T1000 (cell line): ENCODE measurements at places on chromosomes 5 and 9.

DNA sequence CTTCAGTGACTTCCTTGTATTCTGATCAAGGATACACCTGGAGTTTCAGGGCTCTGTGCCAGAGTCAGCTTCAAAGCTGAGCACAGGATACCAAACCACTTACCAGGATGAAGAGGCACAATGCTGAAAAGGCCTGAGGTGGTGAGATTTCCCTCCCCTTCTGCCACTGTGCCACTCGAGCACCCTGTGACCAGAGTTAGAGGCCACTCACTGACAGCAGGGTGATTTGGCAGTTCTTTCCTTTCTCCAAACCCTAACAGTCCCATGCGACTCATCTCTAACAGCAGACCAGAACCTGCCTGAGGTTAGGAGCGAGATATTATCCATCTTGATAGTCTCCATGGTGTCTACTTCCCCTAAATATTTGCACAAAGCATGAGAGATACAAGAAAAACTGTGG is 1.8 kb downstream of the PLGRKT start:
- no peak for DNase-seq

- DNase-seq, result no peak
Observed at GRCh38 chr5:54443270-54443669, 12.2 kb upstream of the HSPB3 start.

- DNase-seq, result no peak
Observed at GRCh38 chr9:88084357-88085183, 53.7 kb downstream of the SPATA31C2 start.

GRCh38 chr9:36858805-36859375 is 175.2 kb downstream of the PAX5 start:
- DNase-seq, result no peak

GRCh38 chr9:127455324-127455992 is 4.1 kb downstream of the LRSAM1 start:
- no peak for DNase-seq

DNA sequence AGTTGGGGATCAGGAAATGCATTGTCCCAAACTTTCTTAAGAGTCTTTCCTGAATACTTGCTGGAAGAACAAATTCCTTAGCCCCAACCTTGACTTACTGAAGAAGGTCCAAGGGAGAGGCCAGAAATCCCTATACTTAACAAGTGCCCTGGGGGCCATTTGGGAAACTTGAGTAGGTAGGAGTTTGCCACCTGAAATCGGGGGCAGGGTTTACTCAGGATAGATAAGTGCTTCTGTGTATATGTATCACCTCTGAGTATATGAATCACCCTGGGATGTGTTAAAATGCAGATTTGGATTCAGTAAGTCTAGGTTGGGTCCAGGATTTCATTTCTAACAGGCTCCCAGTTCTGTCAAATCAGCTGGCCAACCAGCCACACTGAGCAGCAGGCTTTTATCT is 47.9 kb upstream of the MYO10 start:
- no peak for DNase-seq

- DNase-seq, result no peak
Observed at GRCh38 chr5:63495225-63495624, 467.0 kb downstream of the HTR1A start.

DNA sequence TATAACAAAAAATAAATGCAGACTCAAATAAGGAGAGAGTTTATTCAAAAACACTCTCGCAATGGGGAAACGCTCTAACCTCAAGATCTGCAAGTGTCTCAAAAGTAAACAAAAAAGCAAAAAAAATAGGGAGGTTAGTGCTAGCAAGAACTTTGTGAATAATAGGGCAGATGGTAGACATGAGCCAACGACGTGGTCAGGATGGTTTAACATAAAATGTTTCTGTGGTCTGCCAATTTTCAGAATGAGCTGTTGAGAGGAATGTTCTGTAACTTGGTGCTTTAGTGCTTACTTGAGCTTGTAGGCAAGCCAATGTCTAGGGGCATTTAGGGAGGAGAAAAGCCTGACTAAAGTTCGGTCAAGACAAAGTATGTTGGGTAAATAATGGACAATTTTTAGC is 1813.9 kb upstream of the CDH6 start:
- DNase-seq, result no peak

GRCh38 chr5:147691130-147691529 is 91.4 kb downstream of the JAKMIP2 start:
- no peak for DNase-seq

GRCh38 chr9:26243726-26244125 is 565.5 kb upstream of the TUSC1 start:
- DNase-seq, result no peak

- DNase-seq, result no peak
Observed at GRCh38 chr9:79616013-79616412, 44.2 kb downstream of the TLE4 start.

DNA sequence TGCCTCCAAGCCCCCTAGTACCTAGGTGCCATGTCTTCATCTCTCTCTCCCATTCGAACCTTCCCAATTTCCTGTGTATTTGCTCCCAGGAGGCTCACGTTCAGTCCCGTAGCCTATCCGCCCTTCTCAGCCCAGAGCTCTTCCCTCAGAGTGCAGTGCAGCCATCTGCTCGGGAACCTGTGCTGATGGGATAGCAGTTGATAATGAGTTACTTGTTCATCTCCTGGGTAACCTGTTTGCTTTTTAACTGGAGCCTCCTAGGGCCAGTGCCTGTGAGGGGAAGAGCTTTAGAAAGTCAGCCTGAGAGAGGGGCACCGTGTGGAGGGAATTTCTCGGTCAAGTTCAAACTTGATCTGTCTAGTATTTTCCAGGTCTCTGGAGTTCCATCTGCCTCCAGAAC is 229.8 kb upstream of the IL12B start:
- DNase-seq, result no peak

DNA sequence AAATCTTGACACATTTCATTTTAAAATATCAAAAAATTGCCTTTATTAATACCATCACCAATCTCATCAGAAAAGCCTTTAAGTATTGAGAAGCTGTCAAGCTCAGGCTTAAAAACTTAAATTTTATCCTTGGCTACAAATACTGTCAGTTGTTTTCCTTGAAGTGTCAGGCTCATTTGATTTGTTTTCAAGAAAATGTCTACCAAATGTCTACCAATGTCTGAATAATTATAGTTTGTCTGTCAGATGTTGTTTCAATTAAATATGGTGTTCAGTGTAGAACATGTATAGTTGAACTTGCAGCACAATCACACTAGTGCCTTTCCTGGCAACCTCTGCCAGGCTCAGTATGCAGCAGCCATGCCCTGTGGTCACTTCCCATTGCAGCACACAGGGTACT is 455.2 kb upstream of the ADAMTS16 start:
- DNase-seq, result no peak

GRCh38 chr5:155080721-155081120 is 67.2 kb downstream of the KIF4B start:
- DNase-seq, result no peak

GRCh38 chr9:38035873-38036272 is 33.2 kb downstream of the SHB start:
- no peak for DNase-seq

DNA sequence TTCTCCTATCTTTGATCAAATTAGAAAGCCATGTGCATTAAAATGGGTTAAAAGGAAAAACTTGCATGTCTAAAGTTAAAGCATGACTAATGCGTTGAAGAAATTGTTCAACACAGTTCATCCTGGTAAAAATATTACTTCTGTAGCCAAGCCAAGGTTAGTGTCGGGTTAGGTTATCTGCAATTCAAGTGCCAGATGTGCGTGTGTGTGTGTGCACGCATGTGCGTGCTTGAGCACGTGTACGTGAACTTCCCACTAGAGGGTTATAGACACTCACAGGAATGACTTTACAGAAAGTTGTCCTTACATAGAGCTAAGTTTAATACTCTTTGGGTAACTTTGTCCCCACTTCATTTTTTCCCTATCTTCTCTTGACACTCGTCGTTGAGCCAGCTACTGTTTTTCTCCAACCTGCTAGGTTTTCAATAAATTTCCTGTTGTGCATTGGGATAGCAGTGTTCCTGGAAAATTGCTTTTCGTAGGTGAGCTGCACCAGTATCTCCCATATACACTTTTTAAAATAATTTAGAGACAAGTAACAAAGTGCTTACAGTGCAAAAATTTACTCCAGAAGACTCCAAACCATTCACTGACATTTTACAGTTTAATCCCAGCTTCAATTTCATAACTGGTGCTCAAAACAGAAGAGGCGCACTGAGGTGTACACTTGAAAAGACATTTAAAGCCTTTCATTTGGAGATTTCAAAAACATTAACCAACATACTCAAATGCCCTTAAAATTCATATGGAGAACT is 353.8 kb downstream of the NFIB start:
- no peak for DNase-seq

DNA sequence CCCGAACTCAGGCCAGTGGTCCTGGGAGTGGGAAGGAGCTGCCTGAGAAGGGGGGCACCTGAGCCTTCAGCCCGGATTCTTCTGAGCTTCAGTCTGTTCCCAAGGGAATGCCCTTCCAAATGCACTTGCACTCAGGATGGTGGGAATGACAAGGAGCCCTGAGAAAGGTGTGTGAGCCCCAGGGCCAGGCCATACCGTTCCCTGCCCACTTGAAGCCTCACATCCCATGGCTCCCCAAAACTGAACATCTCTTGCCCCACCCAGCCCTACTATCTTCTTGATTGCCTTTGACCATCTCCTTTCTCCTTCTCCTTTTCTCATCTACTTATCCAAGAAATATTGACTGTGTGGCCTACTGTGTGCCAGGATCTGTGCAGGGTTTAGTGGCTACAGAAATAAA is 84.4 kb upstream of the HSPA9 start:
- no peak for DNase-seq

GRCh38 chr5:57117596-57117995 is 56.3 kb upstream of the GPBP1 start:
- no peak for DNase-seq

GRCh38 chr5:13558408-13558807 is 386.1 kb downstream of the DNAH5 start:
- DNase-seq, result no peak

DNA sequence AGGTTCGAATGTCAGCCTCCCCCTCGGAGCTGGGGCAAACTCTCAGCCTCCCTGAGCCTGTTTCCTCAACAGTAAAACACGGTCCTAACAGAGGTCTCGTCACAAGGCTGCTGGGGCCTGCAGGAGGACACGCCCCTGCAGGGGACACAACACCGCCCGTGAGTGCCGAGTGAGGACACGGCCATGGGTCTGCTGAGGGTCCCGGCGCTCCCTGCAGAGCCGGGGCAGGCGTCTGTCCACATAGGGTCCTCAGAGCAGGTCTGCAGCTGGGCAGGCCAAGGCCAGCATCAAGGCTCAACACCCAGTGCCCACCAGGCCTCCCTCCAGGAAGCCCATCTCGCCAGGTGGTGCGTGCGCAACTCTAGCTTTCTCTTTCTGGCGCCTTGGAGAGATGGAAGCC is 125.2 kb downstream of the VAV2 start:
- DNase-seq, result no peak

DNA sequence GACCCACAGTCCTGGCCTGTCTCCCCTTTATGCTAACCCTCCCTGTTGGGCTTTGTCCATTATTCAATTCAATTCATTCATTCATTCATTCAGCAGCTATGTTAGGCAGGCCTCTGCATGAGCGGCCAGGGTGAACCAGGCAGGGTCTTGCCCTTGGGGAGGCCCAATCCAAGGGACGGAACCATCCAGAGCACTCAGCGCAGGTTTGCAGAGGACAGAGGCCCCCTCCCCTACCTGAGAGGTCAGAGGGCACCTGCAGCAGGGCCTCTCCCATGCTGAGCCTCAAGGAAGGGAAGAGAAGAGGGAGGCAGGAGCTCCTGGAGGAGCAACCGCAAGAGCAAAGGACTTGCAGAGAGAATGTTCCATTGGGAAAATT is 61.4 kb downstream of the C9orf50 start:
- DNase-seq, result no peak

DNA sequence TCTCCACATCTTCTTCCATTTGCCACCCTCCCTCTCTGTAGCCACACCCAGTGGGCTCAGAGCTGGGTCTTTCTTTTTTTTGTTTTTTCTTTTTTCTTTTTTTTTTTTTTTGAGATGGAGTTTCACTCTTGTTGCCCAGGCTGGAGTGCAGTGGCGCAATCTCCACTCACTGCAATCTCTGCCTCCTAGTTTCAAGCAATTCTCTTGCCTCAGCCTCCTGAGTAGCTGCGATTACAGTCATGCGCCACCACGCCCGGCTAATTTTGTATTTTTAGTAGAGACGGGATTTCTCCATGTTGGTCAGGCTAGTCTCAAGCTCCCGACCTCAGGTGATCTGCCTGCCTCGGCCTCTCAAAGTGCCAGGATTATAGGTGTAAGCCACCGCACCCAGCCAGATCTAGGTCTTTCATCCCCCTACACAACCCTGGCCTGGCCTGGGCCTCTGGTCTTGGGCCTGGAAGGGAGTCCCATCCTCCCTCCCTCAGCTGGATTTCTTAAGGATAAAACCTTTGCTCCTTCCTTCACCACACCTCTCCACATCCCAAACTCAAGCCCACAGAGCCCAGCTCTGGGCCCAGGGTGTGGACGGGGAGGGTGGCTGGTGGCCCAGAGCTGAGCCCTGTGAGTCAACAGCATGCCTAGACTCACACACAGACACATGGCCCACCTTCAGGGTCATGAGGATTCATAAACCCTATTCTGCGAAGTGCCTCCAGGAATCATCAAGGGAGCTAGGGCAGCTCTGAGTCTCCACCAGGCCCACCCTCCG is 18.8 kb upstream of the KCNIP1 start:
- no peak for DNase-seq

DNA sequence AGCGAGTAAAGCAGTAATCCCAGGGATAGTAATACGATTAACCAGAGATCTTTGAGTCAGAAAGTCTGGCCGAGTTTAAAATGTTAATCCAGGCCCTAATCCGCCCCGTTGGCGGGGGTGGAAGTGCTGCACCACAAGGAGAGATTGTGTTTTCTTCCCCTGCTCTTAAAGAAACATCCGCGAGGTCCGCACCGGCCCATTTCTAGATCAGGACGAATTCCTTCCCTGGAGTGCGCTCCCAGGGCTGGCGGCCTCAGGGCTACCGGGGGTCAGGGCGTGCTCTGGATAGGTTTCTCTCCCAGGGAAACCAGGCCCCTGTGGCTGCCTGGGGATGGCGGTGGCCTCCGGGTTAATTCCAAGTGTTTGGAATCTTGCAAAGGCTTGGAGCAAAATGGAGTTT is 9.3 kb upstream of the NEUROG1 start:
- DNase-seq, result no peak

DNA sequence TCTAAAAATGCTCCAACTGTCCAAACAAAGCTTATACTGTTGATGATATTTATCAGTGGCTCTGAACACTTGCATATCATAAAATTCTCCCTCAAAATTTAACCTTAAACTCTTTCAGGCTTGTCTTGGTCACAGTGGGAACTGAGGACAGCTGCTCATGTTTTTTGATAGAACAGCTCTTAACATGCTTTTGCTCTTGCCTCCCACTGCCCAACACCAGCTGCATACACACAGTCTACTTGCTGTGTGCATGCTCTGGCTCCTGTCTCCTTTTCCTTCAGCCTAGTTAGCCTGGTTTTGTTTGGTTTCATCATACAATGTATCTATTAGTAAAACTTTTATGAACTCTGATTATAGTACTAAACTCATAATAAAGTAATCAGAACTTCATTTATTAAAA is 64.6 kb downstream of the GHR start:
- DNase-seq, result no peak
